AG04450 (cell line): ENCODE measurements at places on chromosomes 7 and 10.

- no peak for DNase-seq
These were observed 177.4 kb downstream of the ELFN1 start for GRCh38 chr7:1847260-1848001.

DNA sequence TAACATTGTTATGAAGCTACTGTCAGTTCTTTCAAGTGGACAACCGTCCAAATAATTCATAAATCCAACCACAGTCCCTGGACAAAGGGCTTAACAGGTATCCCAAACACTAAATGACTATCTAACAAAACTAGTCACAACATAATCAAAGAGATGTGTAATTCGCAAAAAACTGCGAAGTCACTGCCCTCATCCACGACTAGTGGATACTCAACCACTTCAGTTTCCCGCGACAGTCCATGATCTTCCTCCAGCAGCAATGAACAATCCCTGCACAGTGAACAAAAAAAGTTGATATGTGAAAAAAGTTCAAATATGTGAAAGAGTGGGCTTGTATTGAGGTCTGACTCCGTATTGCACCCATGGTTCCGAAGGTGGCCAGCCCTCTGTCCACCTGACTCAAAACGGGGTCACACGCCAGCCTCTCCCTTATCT is 287 bp downstream of the DCLRE1A start:
- DNase-seq = no peak

DNA sequence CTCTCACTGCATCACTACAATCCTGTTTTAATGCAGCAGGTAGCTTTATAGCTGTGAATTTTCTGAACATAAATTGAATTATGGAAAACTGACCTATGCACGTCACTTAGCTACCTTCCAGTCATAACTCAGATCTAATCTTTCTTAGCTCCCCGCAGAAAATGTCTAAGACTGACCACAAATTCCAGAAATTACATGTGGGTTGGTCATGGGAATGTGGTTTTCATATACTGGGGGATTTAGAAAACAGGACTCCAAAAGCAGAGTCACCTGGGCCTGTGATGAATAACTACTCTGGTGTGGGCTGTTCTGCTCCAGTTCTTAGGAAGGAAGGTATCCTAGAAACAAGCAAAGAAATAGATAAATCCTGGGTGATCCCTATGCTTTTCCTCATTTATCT is 178.4 kb upstream of the LRRTM3 start:
- DNase-seq = peak; percentile 74

DNA sequence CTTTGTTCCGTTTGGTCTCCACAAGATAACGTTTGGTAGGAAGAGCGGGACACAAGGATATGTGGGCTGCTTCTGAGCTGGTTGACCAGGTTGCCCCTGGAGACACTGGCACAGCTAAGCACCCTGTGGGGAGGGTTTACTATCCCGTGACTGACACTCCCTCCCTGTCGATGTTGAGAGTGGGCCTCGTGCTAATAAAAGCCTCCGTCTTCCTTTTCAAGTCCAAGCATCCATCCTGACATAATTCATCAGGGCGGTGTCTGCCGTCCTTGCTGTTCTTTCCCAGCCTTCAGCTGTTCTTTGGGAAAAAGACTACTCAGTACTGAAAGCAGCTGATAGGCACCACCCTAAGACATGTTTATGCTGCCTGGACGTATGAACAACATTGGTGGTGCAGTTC is 49.6 kb downstream of the SHH start:
- no peak for DNase-seq

DNA sequence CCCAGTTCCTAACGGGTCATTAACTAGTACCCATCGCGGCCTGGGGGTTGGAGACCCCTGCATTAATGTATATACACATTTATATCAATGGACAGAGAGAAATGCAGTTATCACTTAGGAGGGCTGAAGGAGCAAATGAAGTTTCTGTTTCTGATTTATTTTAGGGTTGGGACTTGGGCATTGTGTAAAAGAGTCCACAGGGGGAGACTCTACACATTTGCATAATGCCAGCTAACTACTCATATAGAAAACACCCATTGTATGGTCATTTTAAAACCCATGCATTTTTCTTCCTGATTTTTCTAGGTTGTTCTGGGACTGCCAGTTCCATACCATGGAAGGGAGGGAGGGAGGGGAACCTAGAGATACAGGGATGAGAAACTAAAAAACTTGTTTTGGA is 23.5 kb downstream of the BCCIP start:
- DNase-seq = no peak
